Pons (tissue), 1 donor: ENCODE measurements at places on chromosomes 13 and 19.

- DNase-seq = peak; percentile 17
These were observed 35.9 kb upstream of the ZSCAN5A start for GRCh38 chr19:56350416-56351045.

DNA sequence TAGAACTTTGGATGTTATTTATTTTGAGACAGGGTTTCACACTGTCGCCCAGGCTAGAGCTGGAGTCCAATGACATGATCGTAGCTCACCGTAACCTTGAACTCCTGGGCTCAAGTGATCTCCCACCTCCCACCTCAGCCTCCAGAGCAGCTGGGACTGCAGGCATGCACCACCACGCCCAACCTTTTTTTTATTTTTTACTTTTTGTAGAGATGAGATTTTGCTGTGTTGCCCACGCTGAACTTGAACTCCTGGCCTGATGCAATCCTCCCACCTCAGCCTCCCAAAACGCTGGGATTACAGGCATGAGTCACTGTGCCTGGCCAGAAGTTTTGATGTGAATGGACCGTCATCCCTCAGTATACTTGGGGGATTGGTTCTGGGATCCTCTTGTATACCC lies 13.7 kb downstream of the ANKRD27 start:
- DNase-seq = no peak

DNA sequence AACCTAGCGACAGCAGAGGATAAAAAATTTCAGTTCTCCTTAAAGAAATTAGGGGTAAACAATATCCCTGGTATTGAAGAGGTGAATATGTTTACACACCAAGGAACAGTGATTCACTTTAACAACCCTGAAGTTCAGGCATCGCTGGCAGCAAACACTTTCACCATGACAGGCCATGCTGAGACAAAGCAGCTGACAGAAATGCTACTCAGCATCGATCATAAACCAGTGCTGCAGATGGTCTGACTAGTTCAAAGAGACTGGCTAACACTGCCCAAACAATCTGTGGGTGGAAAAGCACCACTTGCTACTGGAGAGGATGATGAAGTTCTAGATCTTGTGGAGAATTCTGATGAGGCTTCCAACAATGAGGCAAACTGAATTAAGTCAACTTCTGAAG lies 19.9 kb upstream of the ACOD1 start:
- DNase-seq = no peak

GRCh38 chr13:20000062-20000552 lies 41.6 kb downstream of the ZMYM2 start:
- DNase-seq = no peak

GRCh38 chr13:48110132-48110868 lies 15.4 kb upstream of the MED4 start:
- DNase-seq = no peak

- no peak for DNase-seq
These were observed 35.7 kb downstream of the TSKS start for GRCh38 chr19:49727217-49728030.

DNA sequence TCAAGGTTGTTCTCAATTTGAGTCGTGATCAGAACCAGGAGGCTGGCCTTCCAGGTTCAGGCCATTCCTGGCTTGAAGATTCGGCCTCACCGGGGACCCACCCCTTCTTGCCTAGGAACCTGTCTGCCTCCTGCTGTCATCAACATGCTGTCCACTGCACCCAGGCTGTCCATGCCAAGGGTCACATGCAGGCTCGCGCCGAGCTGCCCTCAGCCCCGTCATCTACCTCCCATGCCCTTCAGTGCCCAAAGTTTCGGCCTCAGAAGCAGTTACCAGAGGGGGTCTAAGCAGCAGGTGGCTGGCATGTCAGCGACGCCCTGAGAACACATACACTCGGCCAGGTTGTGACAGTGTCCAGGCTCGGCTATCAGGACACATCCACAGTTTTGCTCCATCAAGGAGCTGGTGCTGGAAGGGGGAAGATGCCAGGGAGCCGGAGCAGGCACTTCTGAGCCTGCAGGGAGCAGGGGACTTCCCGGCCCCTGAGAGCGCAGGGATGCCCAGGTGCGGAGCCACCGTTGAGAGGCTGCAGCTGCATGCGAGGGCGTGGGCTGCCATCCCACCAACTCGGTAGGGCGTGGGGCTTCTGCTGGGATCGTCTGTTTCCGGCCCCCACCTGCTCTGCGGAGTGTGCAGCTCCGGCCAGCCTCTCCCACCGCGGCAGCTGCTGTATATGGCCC lies 590.9 kb upstream of the SLITRK5 start:
- no peak for DNase-seq

GRCh38 chr13:106182404-106182803 lies 353.1 kb downstream of the EFNB2 start:
- no peak for DNase-seq

- DNase-seq = peak; percentile 65
These were observed at the start of gene SBNO2 for GRCh38 chr19:1173845-1174809. Gene SBNO2 (minus strand): TSS chr19:1174268. CDS start chr19:1154276, 19,992 bp downstream.

DNA sequence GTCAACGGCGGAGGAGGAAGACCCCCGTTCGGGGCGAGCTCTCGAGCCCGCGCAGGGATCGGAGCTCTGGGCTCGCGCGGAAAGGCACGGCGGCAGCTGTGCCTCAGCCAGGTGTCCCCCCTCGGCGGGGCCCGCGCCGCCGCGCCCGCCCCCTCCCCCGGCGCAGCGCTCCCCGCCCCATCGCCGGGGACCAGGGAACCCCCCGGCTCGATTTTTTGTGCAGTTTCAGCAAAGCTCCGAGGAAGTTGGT lies 110.0 kb downstream of the KCNRG start:
- DNase-seq = no peak

DNA sequence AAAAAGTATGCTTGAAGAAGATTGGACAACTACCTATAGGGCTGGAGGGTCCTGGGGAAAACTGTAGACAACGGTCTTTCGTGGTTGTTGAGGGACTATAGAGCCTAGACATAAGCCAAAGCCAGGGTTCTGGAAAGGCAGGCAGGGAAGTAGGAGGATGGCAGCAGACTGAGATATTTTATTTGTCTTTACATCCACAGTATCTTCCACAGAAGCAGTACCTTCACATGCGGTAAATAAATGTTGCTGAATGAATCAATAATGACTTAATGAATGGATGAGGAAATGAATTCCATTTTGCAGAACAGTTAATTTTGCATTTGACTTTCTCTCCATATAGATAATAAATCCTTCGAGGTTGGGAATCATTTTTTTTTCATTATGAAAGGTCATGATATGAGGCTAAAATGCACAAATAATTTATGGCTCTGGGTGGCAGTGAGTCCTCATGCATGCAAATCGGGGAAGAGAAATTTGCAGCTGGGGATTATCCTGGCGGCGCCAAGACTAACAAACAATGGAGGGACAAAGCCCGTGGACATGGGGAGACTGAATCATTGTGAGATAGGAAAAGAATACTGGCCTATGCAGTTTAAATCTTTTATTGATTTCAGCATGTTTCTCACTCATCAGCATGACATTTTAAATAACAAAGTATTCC lies 102.0 kb downstream of the ERCC5 start:
- peak; percentile 98 for DNase-seq

DNA sequence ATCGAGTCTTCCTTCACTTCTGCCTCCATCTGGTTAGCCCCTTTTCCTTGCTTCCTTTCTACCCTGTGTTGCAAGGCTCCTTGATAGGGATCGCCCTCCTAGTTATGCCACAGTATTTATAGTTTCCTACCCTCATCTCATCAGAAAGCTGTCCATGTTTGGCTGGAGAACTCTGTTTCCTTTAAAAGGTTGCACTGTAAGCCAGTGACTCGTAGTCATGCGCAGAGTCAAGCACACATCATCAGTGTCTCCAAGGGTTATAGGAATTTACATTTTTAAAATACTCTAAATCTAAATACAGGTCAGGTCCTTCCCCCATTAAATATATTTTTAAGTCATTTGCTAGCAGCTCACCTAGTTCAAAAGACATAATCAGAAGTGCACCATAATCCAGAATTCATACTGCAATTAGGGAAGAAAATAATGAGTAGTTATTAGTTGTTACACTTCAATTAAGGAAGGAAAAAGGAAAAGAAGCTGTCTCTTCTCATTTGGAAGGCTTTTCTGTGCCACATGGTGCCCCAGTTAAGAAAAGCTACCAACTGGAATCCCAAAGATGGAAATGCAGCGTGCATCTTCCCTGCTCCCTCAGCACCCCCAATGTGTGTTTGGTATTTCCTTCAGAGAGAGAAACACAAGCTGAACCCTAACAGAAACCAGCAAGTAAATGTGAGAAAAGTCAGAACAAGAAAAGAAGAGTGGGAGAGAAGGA lies 81.0 kb downstream of the GPR12 start:
- DNase-seq = no peak

GRCh38 chr19:58123354-58123753 lies 25.3 kb upstream of the ZSCAN18 start:
- DNase-seq = no peak

- DNase-seq = no peak
These were observed 35.0 kb upstream of the PNMA8B start for GRCh38 chr19:46530636-46531035.

GRCh38 chr13:41561170-41561569 lies 103.8 kb downstream of the RGCC start:
- DNase-seq = no peak
